ENCODE measurements at places on chromosomes 16 and 17.

- no peak for DNase-seq
Observed at GRCh38 chr16:23302045-23302956, at the start of gene SCNN1B. SCNN1B (plus strand) TSS chr16:23302302; CDS start chr16:23348600, 46,298 bp downstream.

DNA sequence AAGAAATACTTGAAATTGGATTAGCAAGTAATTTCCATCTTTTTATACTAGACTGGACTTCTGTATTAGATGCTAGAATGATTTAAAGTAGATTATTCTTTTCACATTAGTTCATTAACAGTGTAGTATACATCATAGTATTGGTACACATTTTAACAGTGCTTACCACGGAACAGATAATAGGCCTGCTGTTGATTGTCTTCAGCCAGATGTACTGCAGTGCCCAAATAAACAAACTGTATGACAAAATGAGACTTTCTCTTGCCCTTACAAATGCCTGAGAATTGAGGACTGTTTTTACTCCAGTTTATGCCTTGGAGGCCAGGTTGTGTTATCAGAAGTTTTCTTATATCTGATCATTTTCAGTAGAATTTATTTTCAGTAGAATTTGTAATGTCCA is 631 bp downstream of the EVI2A start:
- no peak for DNase-seq

- DNase-seq = no peak
Observed at GRCh38 chr17:73436954-73437353, 125.2 kb upstream of the CDC42EP4 start.

DNA sequence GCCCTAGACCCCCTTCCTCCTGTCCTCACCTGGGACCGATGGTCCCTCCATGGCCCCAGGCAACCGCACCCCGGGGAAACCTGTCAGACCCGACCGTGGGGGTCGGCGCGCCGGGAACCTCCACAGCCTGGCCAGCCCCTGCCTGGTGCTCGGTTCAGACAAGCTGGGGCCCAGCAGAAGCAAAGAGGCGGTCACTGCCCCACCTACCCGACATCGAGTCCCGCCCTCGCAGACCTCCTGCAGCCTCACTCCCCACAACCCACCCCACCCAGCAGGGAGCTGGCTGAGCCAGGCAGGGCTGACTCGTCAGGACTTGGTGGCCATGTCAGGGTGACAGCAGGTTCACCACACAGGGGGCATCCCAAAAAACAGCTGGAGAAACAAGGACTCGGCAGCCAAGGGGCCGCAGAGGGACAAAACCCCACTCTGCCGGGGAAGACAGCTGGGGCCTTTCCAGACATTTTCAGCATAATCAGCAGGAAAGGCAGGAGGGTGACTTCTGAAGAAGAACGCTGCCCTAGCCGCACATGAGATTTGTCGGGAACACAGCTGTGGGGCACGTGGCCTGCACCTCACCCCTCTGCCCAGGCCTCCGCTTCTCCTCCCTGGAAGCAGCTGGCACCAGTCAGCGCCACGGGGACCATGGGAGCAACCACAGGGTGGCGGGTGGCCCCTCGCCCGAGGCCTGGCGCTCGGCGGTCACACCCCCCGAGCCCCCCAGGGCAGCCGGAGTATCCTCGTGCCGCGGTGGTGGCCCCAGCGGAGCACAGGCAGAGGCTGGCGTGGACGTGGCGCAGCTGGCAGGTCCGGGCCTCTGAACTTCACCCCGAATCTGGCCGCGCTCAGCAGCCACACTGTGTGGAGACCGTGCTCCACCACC is 22.9 kb downstream of the GNPTG start:
- no peak for DNase-seq

DNA sequence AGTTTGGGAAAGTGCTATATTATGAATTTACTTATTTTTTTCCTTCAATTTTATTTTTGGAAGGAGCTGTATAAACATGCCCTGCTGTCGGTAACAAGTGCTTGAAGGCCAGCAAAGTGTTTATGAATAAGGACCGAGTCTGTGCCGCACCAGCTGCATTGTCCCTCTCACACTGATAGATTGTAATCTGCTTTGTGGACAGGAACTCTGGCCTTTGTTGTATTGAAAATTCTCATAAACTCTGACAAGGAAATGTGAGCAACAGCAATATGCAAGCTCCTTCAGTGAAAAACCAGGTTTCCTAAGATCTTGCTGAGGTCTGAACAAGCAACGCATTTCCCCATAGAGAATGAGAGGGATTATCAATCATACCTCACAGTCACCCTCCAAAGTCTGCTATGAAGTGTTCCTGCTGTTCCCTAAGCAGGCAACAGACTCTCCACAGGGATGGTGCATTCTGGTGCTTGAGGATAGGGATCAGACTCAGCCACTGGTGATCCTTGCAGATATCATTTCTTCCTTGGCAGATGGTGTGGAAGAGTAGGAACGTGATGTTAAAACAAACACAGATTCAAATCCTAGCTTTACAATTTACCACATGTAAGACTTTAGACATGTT is 109.6 kb downstream of the KCNJ2 start:
- DNase-seq = no peak

GRCh38 chr16:12907670-12908233 is 6.4 kb downstream of the SHISA9 start:
- DNase-seq = no peak

- no peak for DNase-seq
Observed at GRCh38 chr16:2585651-2586081, 47.8 kb downstream of the PDPK1 start.

- DNase-seq = no peak
Observed at GRCh38 chr17:79517827-79518584, 92.8 kb downstream of the RBFOX3 start.

- DNase-seq = no peak
Observed at GRCh38 chr17:45675012-45675411, 109.1 kb upstream of the CRHR1 start.

GRCh38 chr16:59328961-59329360 is 594.8 kb upstream of the GOT2 start:
- DNase-seq = no peak

Data from GOT3 (cell line).